Stimulated activated CD4-positive, alpha-beta T cell treated with anti-CD3 and anti-CD28 coated beads, Interleukin-1b, Interleukin-23, amount 100 ng/mL, for 4 hours (primary cell): ENCODE measurements at places on chromosomes 6 and 20.

DNA sequence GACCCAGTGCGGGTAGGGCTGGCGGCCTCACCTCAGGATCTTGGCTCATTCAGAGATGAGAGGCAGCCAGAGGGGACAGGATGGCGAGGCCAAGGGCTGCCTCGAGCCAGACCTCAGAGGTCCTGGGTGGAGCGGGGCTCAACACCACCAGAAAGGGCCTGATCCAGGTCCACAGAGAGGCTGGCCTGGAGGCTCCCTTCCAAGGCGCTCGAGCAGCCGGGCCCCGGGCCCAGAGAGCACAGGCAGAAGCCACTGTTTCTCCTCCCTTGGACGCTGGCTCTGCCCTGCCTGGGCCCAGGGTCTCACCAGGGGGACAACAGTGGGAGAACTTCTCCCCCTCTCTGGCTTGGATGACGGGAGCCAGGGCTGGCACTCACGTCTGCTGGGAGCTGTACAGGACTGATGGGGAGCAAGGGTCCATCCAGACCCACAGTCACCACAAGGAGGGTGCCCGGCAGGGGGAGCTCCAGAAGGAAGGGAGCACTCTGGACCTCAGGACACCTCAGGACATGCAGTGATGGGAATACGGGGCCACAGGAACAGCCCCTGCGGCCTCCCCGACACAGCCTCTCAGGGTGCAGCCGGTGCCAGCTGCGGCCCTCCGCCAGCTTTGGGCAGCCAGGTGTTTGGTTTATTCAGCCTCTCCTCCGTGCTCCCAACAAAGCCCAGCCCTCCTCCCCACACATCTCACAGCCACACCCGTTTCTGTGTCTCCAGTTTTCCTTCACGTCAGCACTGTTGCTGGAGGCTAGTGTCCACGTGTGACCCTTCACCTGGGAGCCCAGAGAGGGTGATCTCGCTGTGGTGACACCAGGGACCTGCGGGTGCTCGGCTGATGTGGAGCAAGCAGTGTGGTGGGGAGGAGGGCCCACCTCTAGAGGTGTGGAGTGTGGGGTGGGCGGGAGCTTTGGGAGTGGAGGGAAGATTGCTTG lies 8.7 kb downstream of the RPS21 start:
- no peak for DNase-seq

DNA sequence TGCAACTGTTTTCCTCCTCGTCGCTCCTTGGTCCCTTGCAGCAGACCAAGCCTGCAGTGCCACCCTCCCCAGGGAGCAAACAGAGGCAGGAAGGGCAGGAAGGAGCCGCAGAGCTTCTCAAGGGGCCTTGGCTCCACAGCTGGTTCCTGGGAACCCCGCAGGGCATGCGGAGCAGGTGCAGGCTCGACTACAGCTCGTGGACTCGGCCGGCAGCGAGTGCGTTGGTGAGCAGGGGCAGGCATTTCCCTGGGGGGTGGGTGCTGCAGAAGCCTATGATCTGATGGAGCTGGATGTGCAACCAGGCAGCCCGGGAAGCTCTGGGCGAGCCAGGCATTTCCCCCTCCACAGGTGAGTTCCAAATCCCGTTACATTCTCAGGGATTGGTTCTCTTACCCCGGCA lies 37.1 kb downstream of the FRMD1 start:
- no peak for DNase-seq

DNA sequence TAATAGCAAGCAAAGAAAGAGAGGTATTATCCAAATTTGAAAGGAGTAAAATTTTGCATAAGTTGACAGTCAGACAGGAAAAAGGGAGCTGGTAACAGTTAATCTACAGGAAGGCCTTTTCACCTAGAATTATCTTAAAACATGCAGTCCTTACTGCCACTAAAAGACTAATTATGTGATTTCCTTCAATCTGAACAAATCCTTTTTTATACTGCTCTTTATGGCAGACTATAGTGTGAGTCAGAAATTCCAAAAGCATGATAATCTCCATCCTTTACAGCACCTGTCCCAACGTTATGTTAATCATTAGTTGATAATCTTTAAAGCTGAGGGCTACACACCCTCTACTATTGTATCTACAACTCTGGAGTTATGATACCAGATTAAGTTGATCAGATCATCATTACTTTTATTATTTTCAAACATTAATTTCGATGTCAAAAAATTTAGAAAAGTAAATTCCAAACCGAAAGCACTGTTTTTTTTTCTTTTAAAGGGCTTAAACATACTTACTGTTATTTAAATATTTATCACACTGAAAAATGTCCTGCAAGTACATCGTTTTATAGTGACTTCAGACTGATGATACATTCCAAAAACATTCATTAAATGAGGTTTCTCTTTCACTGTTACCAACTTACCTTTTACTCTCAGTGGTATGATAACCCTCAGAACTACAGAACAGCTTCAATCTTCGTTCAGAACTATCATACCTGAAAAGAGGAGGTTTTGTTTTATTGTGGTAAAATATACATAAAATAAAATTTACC lies 33.2 kb upstream of the AKAP7 start:
- no peak for DNase-seq

- no peak for DNase-seq
These were observed 544 bp upstream of the HLA-C start for GRCh38 chr6:31272436-31272835.

DNA sequence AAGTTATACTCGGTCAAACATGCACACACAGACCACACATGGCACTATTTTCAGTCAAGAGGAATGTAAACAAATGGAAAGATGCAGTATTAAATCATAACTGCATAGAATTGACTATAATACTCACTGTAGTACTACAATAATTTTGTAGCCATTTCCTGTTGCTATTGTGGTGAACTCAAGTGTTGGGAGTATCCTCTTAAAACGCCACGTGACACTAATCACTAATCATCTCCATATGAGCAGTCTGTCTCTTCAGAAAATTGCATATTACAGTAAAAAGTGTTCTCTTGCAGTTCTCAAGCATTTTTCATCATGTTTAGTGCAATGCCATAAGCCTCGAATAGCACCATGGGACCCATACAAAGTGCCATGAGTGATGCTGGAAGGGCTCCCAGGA lies 258.7 kb upstream of the ID4 start:
- no peak for DNase-seq

DNA sequence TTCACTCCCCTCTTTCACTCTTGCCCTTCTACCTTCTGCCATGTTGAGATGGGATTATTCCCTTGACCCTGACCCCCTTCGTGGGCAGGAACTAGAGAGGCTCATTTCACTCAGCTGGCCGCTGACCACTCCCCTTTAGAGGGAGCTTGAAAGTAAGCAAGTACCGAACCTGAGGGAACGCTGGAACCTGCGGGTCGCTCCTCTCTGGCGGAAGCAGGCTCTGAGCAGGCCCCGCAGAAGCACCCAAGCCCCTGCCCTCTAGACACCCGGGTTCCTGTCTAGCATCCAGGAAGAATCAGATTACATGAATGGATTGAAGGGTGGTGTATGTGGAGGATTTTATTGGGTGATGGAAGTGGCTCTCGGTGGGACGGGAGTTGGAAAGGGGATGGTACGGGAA lies 11.9 kb upstream of the MYCT1 start:
- DNase-seq: no peak

- no peak for DNase-seq
These were observed 24.5 kb downstream of the YTHDF1 start for GRCh38 chr20:63191400-63191799.

GRCh38 chr20:34215711-34216381 lies 25.4 kb upstream of the ASIP start:
- DNase-seq: peak; percentile 21

- DNase-seq: no peak
These were observed 25.7 kb upstream of the HINT3 start for GRCh38 chr6:125930765-125931418.

- DNase-seq: no peak
These were observed 125.0 kb downstream of the TRMT11 start for GRCh38 chr6:126111327-126111726.

GRCh38 chr20:62066339-62066982 lies 780 bp upstream of the TAF4 start:
- no peak for DNase-seq

DNA sequence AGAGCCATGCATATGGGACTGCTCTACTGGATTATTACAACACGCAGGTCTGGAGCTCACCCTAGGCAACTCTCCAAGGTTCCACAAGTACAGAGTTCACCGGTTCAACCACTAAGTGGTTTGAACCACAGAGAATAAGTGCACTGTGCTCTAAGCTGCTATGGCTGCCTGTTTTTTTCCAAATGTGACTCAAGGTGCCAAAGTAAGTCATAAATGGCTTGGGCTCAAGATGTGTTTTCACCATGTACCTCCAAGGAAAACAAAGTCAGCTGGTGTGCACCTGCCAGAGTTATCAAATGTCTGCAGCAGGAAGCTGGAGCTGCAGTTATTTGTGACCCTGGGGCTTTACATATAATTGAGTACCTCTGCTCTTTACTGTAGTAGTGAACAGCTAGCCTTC lies 76.7 kb downstream of the PREP start:
- no peak for DNase-seq
